OCI-LY7 (cell line): ENCODE measurements at places on chromosomes 12 and 14.

DNA sequence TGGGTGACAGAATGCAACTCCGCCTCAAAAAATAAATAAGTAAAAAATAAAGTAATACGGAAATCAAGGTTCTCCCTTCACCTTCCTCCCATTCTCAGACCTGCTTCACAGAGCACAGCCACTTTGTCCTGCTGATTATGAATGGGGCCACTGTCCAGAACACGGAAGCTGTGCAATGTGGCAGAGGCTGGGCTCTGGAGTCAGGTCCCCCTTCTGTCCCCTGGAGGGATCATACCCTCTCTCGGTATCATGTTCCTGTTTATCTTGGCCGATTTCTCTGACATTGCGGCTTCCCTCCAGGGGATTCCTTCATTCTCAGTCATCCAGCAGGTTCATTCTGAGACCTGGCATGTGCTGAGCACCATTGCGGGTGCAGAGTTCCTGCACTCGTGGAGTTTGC is 11.3 kb downstream of the PPP2R5C start:
- no peak for DNase-seq

- no peak for DNase-seq
These were observed 58.0 kb downstream of the FAR2 start for GRCh38 chr12:29207120-29207519.

- no peak for DNase-seq
These were observed 14.9 kb upstream of the TTC7B start for GRCh38 chr14:90830931-90831701.

- no peak for DNase-seq
These were observed 20.1 kb upstream of the CERS5 start for GRCh38 chr12:50187084-50187900.

DNA sequence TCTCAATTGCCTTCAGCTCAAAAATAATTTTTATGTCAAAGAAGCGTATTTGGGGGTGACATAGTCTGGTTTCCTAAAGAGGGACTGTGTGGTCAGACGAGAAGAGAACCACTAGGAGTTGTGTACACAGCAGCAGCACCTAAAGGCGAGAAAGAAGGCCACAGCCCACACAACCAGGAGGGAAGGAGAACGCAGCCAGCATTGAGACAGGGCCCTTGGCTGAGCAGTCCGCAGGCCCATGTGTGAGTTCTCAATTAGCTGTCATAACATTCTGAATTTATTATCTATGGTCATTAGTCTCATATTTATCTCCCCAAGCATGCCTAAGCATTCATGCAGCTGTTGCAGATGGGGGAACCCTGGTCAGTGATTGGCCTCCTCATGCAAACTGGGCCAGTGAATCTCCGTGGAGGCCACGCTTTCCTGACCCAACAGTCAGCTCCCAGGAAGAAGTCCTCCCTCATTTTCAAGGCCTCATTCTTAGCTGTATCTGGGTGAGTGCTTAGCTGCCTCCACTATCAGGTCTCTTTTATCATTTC is 81.2 kb upstream of the ATF7IP start:
- DNase-seq: peak; percentile 71
